Stimulated activated CD8-positive, alpha-beta memory T cell treated with anti-CD3 and anti-CD28 coated beads, Interleukin-4, amount 100 ng/mL, for 24 hours (primary cell): ENCODE measurements at places on chromosomes 11 and 22.

- no peak for DNase-seq
These were observed 27.2 kb upstream of the GLYATL1 start for GRCh38 chr11:58912124-58912523.

DNA sequence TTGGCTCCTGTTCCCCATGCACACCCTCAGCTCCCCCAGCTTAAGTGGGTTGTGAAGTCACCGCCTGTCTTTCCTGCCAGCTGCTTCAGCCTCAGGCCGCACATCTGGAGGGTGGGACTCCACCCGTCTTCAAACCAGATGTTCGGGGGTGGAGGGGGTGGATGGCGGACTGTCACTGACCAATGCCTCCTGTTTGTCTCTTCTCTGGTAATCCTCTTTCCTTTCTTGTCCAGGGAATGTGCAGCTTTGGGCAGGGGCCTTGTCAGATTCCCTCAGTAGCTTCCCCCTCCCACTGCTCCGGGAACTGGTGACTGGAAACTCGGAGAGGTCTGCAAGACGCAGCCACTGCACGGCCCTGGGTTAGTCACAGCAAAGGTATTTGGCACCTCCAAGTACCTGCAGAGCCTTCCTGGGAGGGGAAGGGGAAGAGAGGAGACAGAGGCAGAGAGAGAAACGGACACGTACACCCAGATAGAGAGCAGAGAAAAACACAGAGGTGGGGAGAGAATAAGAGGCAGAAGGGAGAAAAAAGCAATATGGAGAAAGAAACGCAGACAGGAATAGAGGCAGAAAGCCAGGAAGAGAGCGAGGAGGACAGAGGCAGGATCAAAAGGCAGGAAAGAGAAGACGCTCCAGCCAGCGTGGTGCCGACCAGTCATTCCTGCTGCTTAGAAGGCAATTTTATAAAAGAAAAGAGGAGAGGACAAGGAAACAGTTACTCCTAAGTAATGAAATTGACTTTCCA is 56.1 kb upstream of the TIMP3 start:
- no peak for DNase-seq

- no peak for DNase-seq
These were observed 1.9 kb upstream of the NDUFC2 start for GRCh38 chr11:78081583-78081982.

DNA sequence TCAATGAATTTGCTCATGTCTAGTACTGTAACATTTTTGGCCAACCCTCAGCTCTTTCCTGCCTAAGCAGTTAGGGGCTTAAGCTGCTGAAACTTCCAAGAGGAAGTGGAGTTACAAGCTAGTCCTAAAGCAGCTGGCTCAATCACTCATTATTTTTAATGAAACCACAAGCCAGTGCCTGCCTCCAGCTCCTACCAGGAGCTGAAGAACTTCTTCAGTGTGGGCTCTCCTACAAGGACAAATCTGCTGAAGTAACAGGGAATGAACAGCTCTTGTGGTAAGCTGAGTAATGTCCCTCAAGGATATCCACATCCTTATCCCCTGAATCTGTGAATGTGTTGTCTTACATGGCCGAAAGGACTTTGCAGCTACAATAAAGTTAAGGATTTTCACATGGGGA is 112.5 kb downstream of the BBOX1 start:
- DNase-seq = no peak

DNA sequence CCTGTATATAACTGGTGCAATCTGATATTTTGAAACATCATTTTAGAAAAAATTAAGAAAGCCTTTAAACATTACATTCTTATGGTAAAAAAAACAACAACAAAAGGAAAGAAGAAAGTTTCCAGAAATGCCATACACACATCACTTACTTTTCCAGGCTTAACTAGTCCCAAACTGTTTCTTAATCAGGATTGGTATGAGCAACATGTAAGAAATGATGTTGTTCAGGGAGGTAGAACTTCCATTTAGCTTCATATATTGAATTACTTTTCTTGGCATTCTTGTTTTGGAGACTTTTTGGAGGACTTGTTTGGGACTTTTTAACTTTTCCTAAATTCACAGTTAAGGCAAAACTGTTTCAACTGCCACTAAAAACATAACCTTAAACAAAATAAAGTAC is 791.5 kb downstream of the METTL15 start:
- no peak for DNase-seq

DNA sequence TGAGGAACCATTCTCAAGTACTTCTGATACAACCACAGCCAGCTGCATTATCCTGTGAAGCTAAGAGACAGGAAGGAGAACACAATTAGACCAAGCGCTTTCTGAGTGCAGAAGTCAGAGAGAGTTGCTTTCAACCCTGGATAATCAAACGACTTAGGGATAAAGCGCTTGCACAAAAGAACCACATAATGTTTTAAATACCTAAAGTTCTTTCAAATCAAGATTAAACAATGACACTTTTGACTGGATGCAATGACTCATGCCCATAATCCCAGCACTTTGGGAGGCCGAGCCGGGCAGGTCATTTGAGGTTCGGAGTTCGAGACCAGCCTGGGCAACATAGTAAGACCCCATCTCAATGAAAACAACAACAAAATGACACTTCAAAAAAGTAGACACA is 145.1 kb downstream of the SWAP70 start:
- DNase-seq = no peak

DNA sequence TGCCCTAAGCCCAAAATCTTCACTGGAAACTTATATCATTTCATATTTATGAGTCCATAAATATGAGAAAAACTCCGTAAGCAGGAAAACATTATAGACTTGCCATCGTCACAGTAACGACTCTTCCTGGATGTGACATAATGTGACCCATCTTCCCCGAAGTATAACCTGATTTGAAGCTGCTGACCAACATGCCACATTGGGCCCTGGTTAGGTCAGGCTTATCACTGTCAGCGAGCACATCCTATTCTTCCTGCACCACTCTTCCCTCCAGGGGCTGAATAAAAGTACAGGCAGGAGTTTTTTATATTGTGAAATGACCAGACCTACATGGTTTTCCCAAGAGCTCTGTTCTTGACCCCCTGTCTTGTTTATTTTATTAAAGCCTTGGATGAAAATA is 12.1 kb upstream of the BLID start:
- no peak for DNase-seq

GRCh38 chr11:68684385-68685356 is at the start of gene GAL:
Gene GAL (plus strand): TSS chr11:68684544. CDS start chr11:68684924, 380 bp downstream.
- DNase-seq = no peak

GRCh38 chr11:15976433-15977045 is 379.8 kb downstream of the SOX6 start:
- DNase-seq = no peak

DNA sequence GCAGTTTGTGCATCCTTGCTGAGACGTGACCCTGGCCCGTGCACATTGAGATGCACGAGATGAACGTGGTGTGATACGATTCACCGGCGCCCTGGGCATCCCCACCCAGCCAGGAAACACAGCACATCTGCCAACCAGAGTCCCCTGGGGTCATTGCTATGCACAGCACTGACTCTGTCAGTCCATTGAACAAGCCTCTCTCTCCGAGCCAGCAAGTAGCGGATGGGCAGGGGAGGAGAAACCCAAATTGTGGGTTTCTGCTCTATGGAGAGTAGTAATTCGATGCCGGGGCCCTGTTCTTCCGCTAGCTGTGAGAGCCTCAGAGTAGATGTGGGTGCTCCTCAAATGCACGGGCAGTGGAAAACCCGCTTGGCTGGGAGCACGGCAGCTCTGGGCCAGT is 85.1 kb downstream of the ARHGAP8 start:
- DNase-seq = no peak

DNA sequence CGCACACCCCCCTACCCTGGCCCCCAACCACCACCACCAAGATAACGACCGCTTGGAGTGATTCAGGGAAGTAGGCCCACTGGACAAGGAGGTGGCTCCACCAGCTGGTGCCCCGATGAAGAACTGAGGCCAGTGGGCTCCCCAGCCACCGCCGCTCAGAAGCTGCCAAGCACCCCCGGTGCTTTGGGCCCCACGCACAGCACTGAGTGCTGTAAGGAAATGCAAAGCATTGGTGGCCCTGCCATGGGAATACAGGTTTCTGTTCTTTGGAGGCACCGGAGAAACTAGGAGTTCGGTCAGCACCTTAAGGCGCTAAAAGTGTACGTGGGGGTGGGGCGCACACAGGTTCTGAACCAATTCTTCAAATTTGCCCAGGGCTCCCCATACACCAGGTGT is 664 bp upstream of the PRSS23 start:
- no peak for DNase-seq

DNA sequence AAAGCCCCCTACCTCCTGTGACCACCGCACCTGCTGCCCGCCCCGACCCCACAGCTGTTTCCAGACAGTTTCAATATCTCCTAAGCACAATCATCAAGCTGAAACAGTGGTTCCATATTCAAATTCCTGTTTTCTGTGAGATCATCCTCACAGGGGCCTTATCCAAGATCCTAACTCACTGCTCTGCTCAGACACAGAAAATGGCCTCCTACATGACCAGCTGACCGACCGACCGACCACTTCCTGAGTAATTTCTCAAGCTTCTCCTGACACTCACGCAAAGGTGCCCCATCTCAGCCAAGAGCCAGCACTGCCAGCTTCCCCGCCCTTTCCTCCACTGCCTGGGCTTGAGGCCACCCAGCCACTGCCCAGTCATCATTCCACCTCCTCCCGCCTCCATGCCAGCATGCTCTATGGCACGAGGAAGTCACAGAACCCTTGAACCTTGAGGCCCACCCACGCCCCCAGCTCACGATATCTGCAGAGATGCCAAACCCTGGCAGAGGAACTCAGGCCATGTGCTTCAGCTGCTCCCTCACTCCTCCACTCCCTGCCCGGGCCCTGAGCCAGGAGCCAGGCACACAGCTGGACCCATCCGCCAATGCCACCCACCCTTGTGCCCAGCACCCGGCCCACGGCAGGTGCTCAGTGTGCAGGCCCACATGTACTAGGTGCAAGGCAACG is 14.0 kb downstream of the KIAA0930 start:
- no peak for DNase-seq

GRCh38 chr11:27390318-27391295 is 27.6 kb upstream of the CCDC34 start:
- no peak for DNase-seq

DNA sequence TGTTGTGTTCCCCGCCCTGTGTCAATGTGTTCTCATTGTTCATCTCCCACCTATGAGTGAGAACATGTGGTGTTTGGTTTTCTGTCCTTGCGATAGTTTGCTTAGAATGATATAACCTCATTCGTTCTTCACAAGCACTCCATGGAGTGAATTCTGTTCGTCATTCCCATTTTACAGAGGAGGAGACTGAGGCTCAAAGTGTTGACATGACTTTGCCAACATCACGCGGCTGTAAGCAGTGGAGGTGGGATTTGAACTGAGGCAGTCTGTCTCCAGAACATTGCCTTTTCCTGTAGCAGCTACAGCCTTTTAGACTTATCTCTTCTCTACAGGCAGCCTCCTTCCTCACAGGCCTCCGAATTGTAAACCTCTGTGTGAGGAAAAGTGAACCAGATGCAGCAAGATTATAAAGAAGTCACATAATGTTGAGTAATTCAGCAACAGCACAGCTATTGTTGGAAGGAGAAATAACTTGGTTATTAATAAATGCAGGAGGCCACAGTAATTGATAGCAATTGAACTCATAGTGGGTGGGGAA is 74.6 kb downstream of the MYO18B start:
- DNase-seq = no peak

GRCh38 chr11:62394825-62395538 is 23.9 kb upstream of the SCGB1A1 start:
- no peak for DNase-seq

DNA sequence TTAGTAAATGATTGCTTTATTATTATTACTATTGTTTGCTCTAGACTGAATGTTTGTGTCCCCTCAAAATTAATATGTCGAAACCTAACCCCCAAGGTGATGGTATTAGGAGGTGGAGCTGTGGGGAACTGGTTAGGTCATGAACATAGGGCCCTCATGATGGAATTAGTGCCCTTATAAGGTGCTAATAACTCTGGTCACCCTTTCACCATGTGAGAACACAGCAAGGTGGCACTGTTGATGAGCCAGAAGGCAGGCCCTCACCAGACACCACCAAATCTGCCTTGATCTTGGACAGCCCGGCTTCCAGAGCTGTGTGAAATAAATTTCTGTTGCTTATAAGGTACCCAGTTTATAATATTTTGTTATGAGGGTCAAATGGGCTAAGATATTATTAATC is 95.8 kb downstream of the BDNF start:
- no peak for DNase-seq

GRCh38 chr11:120709808-120710207 is 198.3 kb downstream of the GRIK4 start:
- no peak for DNase-seq

- DNase-seq = no peak
These were observed 2.0 kb downstream of the SYT12 start for GRCh38 chr11:67024966-67025365.

DNA sequence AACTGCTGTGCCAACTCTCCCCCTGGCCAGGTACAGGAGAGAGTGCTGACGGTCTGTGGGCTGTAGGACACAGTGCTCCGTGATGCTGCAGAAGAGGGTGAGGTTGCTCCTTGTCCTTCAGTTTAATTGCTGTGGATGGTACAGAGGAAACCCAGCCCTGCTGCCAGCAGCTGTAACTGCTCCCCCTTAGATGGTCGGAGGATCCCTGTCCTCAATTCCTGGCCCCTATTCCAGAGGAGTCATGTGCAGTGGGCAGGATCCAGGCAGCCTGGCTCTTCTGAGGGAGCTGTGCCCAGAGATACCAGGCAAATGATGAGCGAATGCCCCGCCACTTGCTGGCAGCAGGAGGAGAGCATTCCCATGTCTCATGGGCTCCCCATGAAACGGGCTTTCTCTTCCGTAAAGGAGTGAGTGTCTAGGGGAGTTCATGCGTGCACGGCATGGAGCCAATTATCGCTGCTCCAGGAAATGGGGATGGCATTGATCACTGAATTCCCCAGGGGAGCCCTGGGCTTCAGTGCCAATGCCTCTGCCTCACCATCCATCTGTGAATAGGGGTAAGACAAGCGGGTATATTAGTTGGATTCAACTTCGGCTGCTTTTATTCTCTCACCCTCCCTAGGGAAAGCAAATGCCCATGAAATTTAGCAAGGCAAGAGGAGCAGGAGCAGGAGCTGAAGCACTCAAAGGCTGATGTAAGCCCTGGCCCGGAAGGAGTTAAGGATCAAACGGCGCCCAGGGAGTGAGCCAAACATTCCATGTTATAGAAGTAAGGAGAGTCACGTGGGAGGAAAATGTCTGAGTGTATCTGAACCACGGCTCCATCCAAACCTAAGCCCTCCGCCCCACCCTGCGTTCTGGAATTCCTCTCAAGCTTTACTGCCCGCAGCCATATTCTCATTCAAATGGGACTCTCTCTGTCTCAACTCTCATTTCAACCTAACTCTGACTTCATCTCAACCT is 51.0 kb upstream of the CSNK2A3 start:
- DNase-seq = no peak
